ENCODE measurements at places on chromosomes 3 and 15. TPM values are rescaled to one million over a fixed set of nuclear protein-coding genes. Genes with fewer than 3 reads are reported as not detected.

Gene RLBP1
- not detected for total RNA-seq

Gene SHF
- 3.1 TPM for total RNA-seq

Gene KLHL40
- total RNA-seq, result not detected

Gene STRIT1
- total RNA-seq, result not detected

Gene RAB43
- total RNA-seq, result 14.2 TPM

Gene SHC4
- total RNA-seq, result 6.5 TPM

Gene GTF2A2
- total RNA-seq, result 45.8 TPM

Gene TNFAIP8L3
- total RNA-seq, result 17.8 TPM

Gene AHSG
- not detected for total RNA-seq

Gene CACNA1D
- 0.19 TPM for total RNA-seq

Gene SLC27A2
- under 0.01 TPM for total RNA-seq

Gene CYP1A2
- not detected for total RNA-seq

Gene PRICKLE2
- total RNA-seq, result 27.3 TPM

Gene CASR
- total RNA-seq, result not detected

Gene CLDN1
- 2.0 TPM for total RNA-seq

Gene FSIP1
- total RNA-seq, result 1.3 TPM

Gene NPAP1
- not detected for total RNA-seq

Gene CCRL2
- total RNA-seq, result 0.19 TPM

Gene LRRN1
- total RNA-seq, result under 0.01 TPM

Gene TRH
- total RNA-seq, result under 0.01 TPM

Gene SLC22A13
- total RNA-seq, result 0.58 TPM

Gene CORO2B
- total RNA-seq, result 12.3 TPM

Gene PRR20G
- total RNA-seq, result not detected

Gene MEX3B
- total RNA-seq, result 8.6 TPM

Gene TAGLN3
- 0.85 TPM for total RNA-seq

Gene ADAMTS9
- 4.2 TPM for total RNA-seq

Gene GOLGA8G
- total RNA-seq, result not detected

Gene TP63
- 0.28 TPM for total RNA-seq

Gene SOX14
- not detected for total RNA-seq

Gene PPARG
- total RNA-seq, result 24.0 TPM

Gene PLEKHO2
- total RNA-seq, result 14.4 TPM

Gene SERINC4
- not detected for total RNA-seq

Gene AQR
- 19.7 TPM for total RNA-seq

Gene COL6A6
- total RNA-seq, result under 0.01 TPM

Gene ZNF774
- total RNA-seq, result 3.1 TPM

Gene AGTR1
- 2.3 TPM for total RNA-seq

Gene PSTPIP1
- total RNA-seq, result 0.56 TPM

Gene RHCG
- under 0.01 TPM for total RNA-seq

Gene FES
- total RNA-seq, result 15.7 TPM

Gene LDHAL6B
- total RNA-seq, result not detected

Gene SLC9C1
- total RNA-seq, result 0.56 TPM

Gene CACNA2D2
- total RNA-seq, result not detected

Gene ATP8B4
- total RNA-seq, result 0.19 TPM

Gene ABHD17C
- 7.5 TPM for total RNA-seq

Gene PFKFB4
- 20.3 TPM for total RNA-seq

Measured in regular cardiac myocyte (primary cell).